ENCODE measurements at places on chromosomes 2 and 18.

GRCh38 chr2:130327703-130328527 is 14.8 kb upstream of the IMP4 start:
- peak; percentile 24 for DNase-seq

GRCh38 chr18:42025491-42025890 is 70.5 kb downstream of the PIK3C3 start:
- no peak for DNase-seq

DNA sequence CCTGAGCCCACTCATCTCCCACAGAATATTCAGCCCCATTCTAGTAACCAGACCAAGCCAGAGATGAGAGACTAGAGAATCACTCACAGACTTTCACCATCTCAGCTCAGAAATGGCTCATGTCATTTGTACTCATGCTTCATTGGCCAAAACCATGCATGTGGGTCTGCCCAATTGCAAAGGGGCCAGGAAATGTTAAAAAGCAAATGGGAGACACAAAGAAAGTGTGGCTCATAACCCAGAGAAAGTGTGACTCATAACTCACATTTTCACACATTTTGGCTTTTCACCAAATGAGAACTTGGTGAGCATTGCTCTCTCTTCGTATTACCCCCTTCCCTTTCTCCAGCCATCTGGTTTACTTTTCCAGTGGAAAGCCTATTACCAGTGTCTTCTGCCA is 66.2 kb downstream of the MDH1 start:
- DNase-seq, result no peak

DNA sequence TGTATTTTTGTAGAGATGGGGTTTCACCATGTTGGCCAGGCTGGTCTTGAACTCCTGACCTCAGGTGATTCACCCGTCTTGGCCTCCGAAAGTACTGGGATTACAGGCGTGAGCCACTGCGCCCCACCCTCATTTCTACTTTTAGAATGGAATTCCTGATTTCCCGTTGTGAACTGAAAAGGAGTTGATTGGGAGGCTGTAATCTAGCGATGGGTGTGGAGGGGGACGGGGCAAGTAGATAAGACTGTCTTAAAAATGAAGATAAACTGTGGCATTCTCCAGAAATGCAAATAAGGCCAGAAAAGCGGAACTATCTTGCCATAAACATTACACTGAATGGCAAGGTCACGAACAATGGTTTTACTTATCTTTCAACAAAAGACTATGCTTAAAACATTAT is 135.4 kb downstream of the TRIB2 start:
- DNase-seq, result no peak

DNA sequence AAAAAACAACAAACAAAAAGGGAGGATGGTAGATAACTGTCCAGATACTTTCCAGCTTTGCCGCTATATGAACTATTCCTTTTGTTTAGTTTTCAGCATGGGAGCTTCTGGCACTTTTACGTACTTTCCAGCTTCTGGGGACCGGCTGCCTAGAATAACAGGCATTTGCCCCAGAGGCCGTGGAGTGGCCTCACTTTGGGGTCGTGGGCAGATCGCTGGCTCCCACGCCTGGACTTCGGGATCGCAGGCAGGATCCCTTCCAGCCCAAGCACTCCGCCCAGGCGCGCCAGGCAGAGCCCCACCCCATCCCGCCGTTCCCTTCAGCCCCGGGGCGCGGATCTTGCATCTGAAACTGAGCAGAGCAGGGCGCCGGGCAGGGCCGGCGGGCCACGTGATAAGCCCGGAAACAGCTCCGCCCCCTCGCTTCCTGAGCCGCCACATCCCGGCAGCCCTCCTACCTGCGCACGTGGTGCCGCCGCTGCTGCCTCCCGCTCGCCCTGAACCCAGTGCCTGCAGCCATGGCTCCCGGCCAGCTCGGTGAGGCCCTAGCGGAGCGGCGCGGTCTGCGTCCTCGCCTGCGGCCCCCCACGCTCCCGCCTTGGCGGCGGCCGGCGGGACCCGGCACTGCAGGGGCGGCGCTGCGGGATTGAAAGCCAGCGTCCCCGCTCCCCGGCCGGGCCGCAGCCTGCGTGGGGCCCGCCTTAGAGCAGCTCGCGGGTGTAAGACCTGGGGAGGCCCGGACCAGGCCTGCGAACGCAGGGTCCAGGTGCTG is at the start of gene ATIC:
Gene ATIC, plus strand, starts transcription at position 435 of the 772 bp plus-strand sequence. Its CDS starts 84 bp downstream, at position 519.
- peak; percentile 90 for DNase-seq

DNA sequence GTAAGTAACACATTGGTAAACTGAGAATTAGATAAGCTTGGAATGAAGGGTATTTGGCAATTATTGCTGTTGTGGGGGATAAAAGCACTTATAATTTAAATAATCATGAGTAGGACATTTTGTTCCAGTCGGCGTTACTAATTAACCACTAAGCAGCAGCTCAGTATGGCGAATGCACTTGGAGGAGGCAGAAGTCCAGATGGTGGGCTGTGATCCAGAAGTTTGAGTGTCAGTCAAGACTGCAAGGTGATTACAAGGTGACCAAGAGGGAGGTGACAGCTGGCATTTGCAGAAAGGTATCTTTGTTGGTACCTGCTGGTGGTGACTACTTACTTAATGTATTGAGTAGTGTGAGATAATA is 643.6 kb upstream of the FAM98A start:
- DNase-seq, result no peak

DNA sequence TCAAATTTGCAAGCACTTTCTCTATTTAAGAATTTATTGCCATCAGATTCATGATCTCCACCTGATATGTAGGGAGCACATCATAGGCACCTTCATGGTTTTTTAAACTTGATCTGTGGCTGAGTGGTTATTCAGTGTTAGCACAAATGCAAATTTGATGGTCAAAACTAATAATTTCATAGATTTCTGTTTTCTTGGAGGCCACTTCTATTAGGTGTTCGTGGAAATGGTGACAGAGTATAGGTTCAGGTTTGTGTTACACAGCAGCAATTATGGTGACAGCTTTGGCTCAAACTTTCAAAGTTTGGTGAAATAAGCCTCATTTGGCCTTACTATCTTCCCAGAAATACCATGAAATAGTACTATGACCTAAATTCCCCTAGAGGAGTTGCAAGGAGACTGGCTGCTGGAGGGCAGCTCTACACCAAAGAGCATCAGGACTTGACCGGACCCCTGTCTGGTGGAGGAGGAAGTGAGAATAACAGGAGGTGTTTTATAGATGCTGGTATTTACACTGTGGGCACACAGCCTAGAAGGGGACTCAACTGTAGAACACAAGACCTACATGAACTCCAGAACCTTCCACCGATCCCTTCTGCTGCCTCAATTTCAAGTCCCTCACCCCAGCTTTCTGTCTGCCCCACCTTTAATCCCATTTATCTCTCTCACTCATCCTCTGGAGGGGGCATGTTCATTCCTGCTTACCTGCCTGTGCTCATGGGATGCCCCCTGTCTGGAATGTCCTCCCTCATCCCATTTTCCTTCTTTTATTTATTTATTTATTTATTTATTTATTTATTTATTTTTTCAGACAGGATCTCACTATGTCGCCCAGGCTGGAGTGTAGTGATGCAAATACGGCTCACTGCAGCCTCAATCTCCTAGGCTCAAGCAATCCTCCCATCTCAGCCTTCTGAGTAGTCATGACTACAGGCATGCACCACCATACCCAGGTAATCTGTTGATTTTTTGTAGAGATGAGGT is 132.9 kb upstream of the SIX2 start:
- DNase-seq, result no peak

- DNase-seq, result no peak
Observed at GRCh38 chr2:172613615-172614231, 57.8 kb downstream of the PDK1 start.

DNA sequence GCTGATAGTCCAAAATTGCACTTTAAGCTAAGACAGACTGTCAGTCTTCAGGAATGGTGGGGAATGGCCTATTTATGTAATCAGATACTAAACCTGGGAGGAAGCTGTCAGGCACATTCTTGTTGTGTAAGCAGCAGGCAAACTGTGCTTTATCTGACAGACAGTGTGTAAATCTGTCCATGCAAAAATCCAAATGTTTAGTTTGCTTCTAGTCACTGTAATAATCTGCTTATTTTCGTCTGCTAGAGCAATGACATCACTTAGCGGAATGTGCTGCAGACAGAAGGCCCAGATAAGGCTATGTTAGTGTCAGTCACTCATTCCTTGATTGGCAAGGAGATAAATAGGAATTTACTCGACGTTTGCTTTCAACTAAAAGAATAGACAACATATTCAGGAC is 263.5 kb downstream of the ZNF407 start:
- DNase-seq, result no peak

- DNase-seq, result no peak
Observed at GRCh38 chr2:107807988-107808387, 18.7 kb upstream of the RGPD4 start.

DNA sequence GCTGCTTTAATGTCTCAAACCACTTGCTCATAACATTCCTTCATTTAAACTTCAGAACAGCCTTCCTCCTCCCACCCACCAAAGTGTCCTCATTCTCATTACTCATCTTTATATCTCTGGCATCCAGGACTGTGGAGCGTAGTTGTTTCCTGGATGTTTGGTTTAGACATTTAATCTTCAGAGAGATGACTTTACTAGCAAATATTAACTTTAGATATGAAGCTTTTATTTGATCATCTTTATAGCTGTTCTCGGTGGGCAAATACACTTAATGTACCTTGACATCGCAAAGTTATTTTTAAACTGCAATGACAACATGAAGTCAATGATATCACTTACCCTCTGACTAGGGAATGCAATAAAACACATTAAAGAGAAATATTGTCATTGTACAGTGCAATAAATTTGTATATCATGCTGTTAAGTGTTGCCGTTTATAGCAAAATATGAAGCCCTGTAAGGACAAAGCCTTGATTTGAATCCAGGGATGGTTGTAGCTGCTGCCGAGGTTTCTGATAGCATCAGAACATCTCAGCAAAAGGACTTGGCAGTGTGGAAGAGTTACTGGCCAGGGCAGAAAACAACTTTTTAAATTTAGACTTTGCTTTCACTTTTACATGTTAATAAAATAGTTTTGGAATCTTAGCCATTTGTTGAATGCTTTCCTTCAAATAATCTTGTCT is 4.6 kb upstream of the LAMA3 start:
- no peak for DNase-seq

DNA sequence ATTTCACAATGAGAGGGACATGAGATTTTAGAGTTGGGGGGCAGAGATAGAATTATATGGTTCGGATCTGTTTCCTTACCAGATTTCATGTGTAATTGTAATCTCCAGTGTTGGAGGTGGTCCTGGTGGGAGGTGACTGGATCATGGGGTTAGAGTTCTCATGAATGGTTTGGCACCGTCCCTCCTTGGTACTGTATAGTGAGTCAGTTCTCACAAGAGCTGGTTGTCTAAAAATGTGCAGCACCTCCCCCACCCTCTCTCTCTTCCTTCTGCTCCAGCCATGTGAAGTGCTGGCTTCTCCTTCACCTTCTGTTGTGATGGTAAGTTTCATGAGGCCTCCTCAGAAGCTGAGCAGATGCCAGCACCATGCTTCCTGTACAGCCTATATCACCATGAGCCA is 138.1 kb downstream of the SCG2 start:
- DNase-seq, result no peak

GRCh38 chr2:155301221-155301620 is 602.7 kb downstream of the KCNJ3 start:
- no peak for DNase-seq

- no peak for DNase-seq
Observed at GRCh38 chr2:223519471-223519870, 82.7 kb downstream of the SCG2 start.

GRCh38 chr2:178317811-178318210 is 123.5 kb downstream of the OSBPL6 start:
- DNase-seq, result no peak

DNA sequence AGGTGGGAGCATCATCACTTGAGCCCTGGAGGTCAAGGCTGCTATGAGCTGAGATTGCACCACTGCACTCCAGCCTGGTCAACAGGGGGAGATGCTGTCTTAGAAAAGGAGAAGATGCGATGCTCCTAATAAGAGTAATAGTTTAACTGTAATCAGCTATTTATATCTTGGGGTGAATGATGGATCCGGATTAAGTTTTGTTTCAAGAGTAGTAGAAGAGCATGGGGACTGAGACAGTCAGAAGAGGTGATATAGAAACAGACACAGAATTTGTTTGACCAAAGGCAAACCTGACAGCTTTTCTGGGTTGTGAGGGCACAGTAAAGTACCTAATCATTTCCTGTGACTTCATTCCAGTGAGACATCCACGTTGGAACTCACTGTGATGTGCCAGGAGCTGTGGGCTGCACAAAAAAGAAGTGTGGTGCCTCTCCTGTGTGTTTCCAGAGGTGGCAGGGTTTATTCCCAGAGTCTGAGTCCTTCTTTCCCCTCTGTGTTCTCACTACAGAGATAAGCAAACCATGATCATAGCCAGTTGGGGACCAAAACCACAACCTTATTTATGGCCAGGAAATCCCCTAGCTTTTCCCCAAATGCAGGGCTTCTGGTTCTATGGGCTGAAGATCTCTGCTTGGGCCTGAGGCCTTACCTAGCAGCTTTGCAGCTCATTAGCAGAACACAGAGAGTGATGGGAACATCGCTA is 113.7 kb downstream of the XRCC5 start:
- no peak for DNase-seq

GRCh38 chr2:30273574-30273929 is 42.2 kb downstream of the LBH start:
- DNase-seq, result no peak

GRCh38 chr2:47636596-47637264 is 146.2 kb upstream of the MSH6 start:
- no peak for DNase-seq

GRCh38 chr2:223897669-223898330 is 47.3 kb downstream of the WDFY1 start:
- DNase-seq, result no peak
